ENCODE measurements at places on chromosomes 3 and 15.

DNA sequence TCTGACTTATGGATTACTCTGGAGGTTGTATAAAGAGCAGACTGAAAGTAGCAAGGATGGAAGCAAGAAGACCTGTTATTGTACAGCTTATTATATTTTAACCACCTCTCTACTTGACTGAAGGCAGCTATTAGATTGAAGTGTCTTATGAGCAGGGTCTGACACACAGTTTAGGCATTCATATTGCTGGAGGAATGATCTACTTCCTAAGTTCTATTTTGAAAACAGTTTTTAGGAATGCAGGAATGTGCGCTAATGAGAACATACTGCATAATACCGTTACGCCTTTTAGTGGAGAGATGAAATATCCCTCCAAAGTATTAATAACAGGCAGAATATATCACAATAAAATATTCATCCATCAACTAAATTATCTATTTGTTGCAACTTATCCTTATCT is 193.3 kb downstream of the ISL2 start:
- no peak for DNase-seq

- DNase-seq: no peak
Observed at GRCh38 chr3:121654493-121655385, 6.0 kb downstream of the HCLS1 start.

DNA sequence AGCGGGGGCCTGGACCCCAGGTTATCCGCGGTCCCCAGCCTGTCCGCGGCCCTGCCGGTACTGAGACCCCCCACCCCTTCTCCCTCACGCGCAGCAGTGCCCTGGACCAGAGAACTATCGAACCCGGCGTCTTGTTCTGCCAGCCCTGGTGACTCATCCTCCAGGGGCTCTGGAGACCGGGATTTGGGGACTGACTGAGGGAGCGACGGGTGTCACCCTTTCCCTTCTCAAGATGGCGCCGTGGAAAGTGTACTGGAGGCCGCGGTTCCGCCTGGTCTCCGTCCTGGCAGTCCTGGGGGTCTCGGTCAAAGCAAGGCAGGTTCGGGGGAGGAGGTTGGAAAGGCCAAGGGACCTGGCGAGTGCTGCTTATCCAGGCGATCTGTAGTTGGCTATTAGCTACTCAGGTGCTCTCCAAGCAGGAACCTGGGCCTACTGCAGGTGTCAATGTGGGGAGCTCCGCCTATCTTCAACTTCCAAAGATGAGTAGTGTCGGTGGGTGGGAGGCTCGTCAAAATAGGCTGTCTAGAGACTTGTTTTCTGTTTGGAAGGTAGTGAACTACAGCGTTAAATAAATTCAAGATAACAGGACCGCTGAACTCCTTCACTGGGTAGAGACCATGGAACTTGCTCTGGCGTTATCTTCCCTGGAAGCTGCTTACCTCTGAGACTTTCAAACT is 790 bp downstream of the RAB5A start:
- DNase-seq: peak; percentile 30

DNA sequence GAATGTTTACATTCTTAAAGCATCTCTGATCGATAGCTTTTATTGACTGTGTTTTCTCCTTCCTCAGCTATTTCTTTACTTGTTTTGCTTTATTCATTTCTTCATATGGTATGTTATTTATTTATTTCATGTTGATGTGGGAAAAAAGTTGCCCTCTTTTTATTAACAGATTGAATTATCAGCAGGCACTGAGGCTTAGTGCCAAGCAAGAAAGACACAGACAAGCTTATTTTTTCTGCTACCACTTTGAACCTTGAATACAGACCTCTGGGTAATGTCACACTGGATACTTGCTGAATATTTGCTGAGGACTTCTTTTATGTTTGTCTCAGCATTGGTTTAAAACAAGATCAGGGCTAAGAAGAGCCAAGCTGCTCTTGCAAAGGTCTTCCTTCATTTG is 162.0 kb upstream of the CNTN6 start:
- DNase-seq: no peak

- no peak for DNase-seq
Observed at GRCh38 chr3:7871003-7871560, 630.5 kb upstream of the LMCD1 start.

GRCh38 chr3:144189044-144189443 is 217.4 kb downstream of the DIPK2A start:
- DNase-seq: peak; percentile 31

DNA sequence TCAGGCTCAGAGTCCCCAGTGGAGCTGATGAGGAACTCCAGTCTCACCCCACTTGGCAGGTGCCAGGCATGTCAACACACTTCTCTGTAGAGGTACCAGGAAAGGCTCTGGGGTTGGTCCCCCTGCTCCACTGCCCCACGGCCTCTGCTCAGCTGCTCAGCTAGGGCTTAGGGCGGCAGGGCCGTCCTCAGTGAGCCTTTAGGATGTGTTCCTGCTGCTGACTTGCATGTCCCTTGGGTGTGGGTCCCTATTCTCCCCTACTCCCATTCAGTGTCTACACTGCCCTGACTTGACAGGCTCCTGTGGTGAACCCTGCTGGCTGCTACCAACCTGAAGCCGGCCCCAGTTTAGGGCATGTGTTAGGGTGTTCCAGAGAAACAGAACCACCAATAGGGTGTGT is 17.9 kb upstream of the POLG start:
- DNase-seq: no peak

GRCh38 chr3:115783938-115784738 is 160.8 kb downstream of the GAP43 start:
- DNase-seq: peak; percentile 92

DNA sequence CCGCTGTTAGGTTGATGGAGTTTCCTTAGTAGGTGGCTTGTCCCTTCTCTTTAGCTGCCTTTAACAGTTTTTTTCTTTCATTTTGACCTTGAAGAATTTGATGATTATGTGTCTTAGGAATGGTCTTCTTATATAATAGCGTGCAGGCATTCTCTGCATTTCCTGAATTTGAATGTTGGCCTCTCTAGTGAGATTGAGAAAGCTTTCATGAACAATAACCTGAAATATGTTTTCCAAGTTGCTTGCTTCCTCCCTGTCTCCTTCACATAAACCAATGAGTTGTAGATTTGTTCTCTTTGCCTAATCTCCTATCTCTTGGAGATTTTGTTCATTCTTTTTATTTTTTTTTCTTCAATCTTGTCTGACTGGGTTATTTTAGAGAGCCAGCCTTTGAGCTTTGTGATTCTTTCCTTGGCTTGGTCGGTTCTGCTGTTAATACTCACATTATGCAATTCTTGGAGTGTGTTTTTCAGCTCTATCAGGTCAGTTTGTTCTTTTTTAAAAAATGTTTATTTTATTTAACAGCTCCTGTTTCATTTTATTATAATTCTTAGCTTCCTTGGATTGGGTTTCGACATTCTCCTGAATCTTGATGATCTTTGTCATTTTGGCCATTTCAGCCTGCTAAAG is 627.9 kb downstream of the SI start:
- DNase-seq: peak; percentile 10

- DNase-seq: no peak
Observed at GRCh38 chr15:79376383-79376782, 55.8 kb upstream of the MINAR1 start.

DNA sequence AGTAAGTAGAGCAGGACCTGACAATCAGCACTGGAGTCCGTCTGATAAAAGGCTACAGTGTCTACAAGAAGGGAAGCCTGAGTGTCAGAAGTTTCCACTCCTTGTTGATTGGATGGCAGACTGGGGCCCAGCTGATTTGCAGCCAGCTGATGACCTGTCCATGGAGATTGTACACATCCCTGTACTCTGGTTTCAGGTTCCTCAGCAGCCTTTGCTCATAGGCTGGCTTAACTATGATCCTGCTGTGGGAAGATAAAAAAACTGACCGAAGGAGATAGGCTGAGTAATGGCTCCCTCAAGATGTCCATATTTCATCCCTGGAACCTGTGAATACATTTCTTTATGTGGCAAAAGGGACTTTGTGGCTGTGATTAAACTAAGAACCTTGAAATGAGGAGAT is 11.7 kb upstream of the LACTB start:
- no peak for DNase-seq

- DNase-seq: no peak
Observed at GRCh38 chr3:40118091-40118490, 191.4 kb upstream of the EIF1B start.

DNA sequence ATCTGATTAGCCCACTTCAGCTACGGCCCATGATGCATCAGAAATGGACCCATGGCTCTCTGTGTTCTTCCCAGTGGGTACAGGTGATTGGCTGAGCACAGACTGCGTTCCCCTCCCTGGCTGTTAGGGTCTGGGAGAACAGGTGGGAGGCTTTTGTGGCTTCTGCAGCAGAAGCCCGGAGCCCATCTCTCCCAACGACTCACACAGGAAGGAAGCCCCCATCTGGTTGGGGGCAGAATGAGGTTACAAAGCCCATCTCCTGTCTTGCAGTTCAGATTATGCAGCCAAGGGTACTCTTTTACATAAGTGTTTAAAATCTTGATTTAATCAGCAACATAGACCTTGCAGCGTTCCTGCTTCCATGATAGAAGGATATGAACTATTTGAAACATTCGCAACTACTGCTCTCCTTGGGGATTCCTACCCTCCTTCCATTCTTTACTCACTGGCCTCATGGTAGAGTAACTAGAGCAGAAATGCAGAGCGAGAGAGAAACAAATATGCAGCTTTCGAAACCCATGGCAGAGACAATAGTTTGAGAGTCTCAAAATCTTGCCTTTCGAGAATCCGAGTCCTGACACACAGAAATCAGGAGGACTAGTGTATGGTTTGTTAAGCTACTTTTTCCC is 291.3 kb downstream of the TLE3 start:
- DNase-seq: no peak

DNA sequence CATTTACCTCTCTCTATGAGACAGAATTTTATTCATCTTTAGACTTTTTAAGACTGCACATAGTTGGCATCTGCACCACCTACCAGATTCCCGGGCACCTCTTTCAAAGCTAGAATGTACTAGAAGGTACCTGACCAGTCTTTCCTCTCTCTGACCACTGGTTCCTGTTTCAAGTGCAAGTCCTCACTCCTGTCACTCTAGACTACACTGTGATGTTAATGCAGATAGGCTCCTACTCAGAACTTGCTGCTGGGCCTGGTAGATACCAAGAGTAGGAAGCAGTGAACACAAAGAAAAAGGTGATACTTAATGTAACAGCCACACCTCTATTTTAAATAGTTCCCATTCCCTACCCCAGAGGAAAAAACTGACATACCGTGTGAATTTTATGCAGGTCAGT is 8.1 kb upstream of the TCAIM start:
- DNase-seq: no peak

GRCh38 chr3:67906261-67906660 is 251.8 kb upstream of the SUCLG2 start:
- DNase-seq: no peak
